ENCODE measurements at places on chromosomes 16 and 17.
A peak's percentile ranks its signal among the peaks of the same experiment; 100 is the strongest.

- DNase-seq: no peak
Observed at GRCh38 chr17:76036497-76037261, 9.6 kb upstream of the EVPL start.

GRCh38 chr16:3829631-3830536 is 50.6 kb downstream of the CREBBP start:
- DNase-seq: no peak

DNA sequence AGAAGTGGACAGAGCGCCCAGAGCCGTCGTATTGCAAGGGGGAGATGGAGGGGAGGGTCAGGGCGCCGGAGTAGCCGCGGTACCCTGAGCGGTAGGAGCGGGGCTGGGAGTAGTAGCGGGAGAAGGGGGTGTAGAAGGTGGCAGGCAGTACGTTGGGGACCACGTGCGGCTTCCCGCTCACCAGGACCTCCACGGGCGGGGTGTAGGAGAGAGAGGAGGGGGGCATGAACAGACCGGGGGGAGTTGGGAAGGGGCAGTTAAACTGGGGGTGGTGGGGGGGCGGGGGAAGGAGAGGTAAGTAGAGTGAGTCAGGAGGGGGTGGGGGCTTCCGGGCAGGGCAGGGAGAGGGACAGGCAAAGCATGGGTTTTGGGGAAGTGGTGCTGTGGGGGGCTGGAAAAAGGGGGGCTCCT is 16.8 kb downstream of the ST6GALNAC2 start:
- DNase-seq: no peak

DNA sequence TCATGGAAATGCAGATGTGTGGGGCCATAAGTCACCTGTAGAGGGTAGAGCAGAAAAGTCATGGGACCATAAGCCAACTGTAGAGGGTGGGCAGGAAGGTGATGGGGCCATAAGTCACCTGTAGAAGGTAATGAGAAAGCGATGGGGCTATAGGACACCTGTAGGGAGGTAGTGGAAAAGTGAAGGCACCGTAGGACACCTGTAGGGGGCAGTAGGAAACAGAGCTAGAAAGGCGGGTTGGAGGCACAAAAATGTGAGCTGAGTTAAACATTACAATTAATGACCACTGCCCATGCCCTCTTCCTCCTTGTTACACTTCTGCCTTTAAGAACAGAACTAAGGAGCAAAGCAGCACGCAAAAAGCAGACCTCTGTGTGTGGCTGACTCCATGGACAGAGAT is 150.1 kb downstream of the SHISA6 start:
- DNase-seq: no peak

DNA sequence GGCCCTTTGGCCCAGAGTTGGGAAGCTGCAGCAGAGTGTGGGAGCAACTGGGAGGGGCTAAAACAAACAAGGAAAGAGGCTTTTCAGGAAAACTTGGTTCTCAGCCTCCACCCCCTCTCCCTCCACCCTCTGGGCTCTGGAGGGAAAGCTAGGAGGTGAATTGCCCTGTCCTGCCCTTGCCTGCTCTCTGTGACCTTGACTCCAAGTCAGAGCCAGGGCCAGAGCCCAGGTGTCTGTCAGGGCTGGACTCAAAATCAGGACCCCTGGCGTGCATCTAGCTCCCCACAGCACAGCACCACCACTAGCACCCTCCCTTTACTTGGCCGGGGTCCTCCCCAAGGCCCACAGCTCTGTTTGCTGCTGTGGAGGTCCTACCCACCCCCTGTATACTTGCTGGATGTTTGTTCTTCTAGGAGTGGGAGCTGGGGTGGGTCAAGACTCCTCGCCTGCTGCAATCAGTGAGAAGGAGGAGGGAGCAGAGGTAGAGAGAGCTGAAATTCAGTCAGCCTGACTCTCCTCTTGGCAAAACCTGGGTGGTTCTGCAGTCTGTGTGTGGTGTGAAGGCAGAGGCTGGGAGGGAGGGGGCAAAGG is 2.8 kb upstream of the NR1D1 start:
- DNase-seq: no peak

GRCh38 chr16:84953190-84953746 is 58.1 kb downstream of the ZDHHC7 start:
- no peak for DNase-seq

DNA sequence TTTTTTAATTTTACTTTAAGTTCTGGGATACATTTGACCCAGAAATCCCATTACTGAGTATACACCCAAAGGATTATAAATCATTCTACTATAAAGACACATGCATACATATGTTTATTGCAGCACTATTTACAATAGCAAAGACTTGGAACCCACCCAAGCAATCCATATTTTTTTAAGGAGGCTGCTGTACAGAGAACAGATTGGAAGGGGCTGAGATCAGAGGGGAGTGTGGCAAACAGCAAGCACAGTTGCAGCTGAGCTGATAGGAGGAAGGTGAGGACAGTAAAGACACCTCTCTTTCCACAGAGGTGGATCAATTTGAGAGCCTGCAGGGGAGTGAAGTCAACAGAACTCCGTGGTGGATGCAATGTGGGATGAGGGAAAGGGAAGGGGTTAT is 10.2 kb upstream of the TMEM238L start:
- no peak for DNase-seq

- no peak for DNase-seq
Observed at GRCh38 chr16:80189476-80190175, 351.2 kb upstream of the DYNLRB2 start.

- DNase-seq: no peak
Observed at GRCh38 chr16:72838951-72839350, 209.0 kb downstream of the ZFHX3 start.

DNA sequence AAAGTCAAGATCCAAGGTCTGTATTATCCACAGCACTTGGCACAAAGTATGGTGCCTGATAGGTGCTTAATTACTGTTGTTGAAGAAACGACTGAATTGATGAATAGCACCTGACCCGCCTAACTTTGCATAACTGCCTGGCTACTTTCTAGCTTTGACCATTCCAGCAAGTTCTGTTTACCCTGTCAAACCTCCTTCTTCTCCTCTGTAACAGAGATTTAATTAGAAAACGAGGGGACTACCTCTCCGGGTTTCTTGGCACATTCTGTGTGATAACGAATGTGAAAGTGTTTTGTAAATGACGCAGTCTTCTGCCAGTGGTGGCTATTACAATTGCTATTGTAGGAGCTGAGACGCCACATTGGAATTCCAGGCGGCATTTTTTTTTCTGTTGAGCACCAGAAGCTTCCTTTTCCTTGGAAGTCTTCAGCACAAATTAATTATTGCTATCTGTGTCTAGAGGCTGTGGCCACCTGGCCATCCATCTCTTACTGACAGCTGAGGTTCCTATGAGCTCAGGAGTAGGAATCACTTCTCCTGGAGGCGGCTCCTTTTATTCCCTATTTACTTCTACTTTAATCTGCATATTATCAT is 522.9 kb downstream of the HS3ST4 start:
- no peak for DNase-seq

- DNase-seq: no peak
Observed at GRCh38 chr16:89297910-89298545, 80.5 kb downstream of the ZNF778 start.

- no peak for DNase-seq
Observed at GRCh38 chr17:9577373-9577709, 899 bp downstream of the CFAP52 start.

DNA sequence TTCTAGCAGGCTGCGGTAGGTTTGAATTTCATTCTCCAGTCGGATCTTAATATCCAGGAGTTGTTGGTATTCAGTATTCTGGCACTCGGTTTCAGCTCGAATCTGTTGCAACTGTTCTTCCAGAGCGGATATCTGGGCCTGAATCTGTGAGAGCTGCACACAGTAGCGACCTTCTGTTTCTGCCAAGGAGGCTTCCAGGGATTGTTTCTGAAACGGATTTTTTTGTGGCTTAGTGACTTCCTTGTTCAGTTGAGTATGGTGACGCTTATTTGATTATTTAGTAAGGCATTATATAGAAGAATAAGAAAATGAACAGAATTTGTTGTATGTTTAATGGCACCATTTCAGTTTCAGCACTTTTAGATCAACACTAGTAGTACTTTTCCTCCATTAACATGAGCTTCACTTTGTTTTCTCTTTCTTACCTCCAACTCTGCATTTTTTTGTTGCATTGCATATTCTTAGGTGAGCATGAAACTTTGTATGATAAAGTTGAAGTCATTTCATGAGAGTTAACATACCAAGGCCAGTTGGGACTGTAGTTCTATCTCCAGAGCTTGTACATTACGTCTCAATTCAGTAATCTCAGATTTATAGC is 2.8 kb downstream of the KRT10 start:
- no peak for DNase-seq

- DNase-seq: no peak
Observed at GRCh38 chr17:48571024-48571818, 6.9 kb downstream of the HOXB4 start.

- no peak for DNase-seq
Observed at GRCh38 chr16:66278604-66279262, 87.8 kb upstream of the CDH5 start.

DNA sequence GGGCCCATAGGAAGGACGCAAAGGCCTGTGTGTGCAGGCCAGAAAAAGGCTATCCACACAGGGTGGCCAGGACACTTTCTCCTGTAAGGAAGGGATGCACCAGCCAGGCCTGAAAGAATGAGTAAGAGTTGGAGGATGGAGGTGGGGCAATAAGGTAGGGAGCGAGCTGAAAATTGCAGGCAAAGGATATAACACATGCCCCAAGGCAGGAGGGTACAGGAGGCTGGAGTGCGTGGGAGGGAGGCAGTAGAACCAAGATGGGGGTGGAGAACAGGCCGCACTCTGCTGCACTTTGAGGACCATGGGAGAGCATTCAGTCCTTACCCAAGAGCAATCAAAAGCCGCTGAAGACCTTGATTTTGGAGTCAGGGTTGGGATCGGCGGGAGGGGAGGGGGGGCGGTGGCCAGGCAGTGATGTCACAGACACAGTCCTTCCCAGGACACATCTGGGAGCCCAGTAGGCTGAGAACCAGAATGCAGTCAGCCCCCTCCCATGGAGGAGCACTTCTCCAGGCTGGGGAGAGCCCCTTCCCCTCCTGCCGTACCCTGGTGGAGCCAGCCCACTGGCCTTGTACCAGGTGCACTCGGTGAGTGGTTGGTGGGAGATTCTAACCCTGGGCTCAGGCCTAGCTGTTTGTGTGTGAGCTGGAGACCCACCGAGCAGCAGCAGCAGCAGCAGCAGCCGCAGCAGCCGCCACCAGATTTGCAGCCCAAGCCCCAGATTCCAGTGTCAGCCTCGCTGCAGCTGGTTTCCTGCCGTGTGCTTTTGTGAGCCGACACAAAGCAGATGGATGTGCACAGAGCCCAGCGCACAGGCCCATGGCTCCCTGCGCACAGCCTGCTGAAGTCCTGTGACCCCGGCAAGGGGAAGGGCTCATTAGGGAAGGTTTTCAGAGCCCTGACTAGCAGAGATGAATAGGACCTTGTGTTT is 17.5 kb downstream of the ANKRD40 start:
- peak; percentile 29 for DNase-seq

DNA sequence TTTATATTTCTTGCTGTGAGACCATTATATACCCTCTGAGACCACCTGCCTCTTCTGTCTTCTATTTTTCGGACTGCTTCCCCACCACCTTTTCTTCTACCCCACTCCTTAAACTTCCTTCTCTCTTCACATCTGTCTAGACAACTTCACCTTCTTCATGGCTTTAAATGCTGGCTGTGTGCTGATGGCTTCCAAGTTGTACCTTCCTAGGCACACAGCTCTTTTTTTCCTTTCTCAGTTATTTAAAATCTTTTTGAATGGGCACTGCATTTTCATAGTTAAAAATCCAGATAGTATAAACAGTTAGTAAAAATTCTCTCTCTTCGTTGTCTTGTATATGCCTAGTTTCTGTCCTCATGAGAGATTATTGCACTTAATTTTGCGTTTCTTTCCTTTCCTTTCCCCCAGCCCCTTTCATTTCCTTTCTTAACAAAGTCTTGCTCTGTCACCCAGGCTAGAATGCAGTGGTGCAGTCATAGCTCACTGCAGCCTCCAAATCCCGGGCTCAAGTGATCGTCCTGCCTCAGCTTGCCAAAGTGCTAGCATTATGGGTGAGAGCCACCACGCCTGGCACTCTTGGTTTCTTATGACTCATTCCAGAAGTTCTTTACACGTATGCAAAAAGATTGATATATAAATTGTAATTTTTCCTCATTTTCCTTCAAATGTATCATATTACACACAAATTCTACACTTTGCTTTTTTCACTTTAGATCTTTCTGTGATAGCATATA is 114.3 kb downstream of the NPIPB5 start:
- no peak for DNase-seq

GRCh38 chr17:56593646-56594319 is at the start of gene NOG:
Gene NOG (plus strand): TSS chr17:56593699. CDS start chr17:56594224, 525 bp downstream.
- peak; percentile 68 for DNase-seq

DNA sequence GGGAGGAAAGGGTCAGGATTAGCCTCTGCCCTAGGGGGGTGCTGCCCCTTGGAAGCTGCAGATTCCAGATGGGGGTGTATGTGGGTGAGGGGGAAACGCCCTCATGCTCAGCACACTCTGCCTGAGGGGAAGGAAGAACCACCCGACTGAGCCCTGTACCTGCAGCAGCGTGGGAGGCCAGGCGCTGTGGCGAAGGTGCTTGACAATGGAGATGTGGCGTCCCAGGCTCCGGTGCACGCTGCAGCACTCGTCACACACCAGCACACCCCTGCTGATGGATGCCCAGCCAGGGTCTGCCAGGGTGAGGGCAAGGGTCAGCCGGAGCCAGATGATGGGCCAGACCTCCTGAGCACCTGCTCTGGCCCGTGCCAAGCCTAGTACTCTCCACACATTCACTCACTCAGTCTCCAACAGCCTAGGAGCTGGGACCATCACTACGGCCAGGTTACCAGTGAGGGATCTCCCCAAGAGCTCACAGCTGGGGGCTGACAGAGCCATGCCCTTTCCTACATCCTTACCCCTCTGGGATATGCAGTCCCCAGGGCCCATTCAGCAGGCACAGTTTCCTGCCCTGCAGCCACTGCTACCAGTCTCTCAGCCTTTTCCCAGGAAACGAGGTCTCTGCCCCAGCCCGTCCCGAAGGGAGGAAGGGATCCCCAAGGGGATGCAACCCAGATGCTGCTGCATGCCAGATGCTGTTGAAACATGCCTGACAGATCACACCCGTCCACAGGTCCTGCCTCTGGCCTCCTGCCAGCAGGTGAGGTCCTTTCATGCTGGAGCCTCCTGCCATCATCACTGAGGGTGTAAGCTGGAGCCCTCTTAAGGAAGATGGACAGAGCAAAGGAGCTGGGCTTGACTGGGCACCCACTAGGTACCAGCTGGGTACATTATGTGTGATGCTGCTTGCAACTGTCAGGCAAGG is 5.9 kb downstream of the GIT1 start:
- DNase-seq: no peak
